Occipital lobe (tissue), 3 donors: ENCODE measurements at places on chromosomes 7 and 10. TPM values are rescaled to one million over a fixed set of nuclear protein-coding genes. Genes with fewer than 3 reads are reported as not detected.

- no peak for DNase-seq
Observed at GRCh38 chr7:117185124-117185523, 137.7 kb downstream of the WNT2 start.

GRCh38 chr10:77386838-77387237 is 250.8 kb downstream of the KCNMA1 start:
- DNase-seq: peak; percentile 57

DNA sequence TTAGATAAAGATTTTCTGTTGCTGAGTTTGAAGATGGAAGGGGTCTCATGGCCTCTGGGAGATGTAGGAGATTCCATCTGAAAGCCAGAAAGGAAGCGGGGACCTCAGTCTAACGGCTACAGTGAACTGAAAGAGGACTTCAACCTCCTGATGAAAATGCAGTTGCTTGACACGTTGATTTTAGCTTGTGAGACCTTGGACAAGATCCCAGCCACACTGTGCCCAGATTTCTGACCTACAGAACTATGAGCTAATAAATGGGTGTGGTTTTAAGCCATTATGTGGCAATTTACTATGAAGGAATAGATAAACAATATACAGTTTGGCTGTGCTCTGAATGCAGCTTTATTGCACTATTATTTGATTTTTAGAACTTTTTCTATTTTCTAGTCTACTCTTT is 342.3 kb upstream of the SEMA3D start:
- no peak for DNase-seq

DNA sequence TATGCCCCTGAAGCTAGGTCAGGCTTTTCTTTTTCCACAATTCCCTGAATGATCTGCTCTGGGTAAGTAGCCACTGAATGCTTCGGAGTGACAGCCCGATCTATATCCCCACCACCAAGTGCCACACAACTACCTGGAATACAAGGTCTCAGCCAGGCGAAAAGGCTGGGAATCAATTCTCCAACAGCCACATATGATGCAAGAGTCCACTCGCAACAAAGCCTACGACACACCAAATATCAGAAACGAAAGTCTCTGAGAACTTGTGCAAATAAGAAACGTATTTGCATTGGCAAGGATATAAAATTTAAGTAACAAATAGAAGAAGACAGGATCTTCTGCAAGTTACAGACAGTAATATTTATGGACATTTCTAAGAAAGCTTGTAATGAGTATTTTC is 5.7 kb downstream of the HIPK2 start:
- DNase-seq: no peak

DNA sequence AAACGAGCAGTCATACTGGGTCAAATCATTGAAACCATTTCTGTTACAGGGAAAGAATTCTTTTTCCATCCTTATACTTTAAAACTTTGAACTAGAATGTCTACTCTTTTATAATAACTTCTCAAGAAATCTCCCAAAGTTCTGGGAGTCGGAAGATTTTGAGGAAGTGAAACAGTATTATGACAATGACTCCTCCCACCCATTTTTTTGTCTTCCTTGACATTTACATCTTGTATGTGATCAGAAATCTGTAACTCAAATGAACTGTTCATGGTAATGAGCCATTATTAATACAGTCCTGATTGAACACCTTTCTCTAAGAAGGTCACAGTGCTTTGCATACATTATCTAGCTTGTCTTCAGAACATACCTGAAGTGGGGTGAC is 227.4 kb downstream of the CELF2 start:
- DNase-seq: no peak

The CYP2C19 gene
- 0.16 TPM for total RNA-seq

DNA sequence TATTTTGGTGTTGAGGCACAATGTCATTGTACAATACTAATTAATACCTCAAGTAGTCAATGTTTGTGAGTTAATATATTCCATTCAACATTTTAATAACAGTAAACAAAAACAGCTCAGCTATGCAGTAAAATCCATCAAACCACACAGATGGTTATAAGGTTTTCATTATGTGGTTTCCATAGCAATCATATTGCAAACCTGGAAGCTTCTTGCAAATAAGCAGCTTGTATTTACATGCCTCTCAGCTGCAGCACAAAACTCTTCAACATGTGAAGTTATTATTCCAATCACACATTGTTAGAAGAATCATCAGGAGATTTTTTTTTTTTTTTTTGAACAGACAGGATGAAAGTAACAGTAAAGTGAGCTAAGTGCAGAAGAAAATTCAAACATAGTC is 170.2 kb downstream of the SKAP2 start:
- no peak for DNase-seq

DNA sequence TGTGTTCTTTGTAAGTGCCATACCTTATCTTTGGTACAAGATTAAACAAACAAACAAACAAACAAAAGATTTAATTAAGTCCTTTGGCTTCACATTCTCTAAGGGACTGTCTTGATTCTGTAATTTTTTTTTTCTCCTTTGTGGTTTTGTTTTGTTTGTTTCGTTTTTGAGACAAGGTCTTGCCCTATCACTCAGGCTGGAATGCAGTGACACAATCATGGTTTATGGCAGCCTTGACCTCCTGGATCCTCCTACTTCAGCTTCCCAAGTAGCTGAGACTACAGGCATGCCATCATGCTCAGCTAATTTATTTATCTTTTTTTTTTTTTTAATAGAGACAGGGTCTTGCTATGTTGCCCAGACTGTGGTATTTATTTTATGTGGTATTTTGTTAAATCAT is 165.8 kb downstream of the LRRC4 start:
- DNase-seq: no peak

The CFAP70 gene
- 0.62 TPM for total RNA-seq

DNA sequence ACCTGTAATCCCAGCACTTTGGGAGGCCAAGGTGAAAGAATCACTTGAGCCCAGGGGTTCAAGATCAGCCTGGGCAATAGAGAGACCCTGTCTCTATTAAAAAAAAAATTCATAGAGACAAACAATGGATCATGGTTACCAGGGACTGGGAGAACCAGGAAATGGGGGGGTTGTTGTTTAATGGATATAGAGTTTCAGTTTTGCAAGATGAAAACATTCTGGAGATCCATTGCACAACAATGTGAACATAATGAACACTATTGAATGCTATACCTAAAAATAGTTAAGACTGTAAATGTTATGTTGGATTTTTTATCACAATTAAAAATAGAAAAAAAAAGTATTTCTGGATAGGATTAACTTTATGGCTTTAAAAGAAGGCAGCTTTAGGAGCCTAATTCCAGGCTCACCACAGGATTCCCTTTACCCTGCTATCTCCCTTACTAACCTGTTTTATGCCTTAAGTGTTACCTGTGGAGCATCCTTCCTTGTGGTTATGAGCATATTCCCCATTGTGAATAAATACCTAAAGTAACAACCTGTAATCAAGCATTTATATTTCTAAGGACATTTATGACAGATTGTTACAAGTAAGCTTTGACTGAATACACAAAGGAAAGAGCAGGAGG is 45.1 kb upstream of the SGCE start:
- DNase-seq: no peak

- DNase-seq: no peak
Observed at GRCh38 chr7:155733582-155734444, 78.5 kb downstream of the SHH start.

DNA sequence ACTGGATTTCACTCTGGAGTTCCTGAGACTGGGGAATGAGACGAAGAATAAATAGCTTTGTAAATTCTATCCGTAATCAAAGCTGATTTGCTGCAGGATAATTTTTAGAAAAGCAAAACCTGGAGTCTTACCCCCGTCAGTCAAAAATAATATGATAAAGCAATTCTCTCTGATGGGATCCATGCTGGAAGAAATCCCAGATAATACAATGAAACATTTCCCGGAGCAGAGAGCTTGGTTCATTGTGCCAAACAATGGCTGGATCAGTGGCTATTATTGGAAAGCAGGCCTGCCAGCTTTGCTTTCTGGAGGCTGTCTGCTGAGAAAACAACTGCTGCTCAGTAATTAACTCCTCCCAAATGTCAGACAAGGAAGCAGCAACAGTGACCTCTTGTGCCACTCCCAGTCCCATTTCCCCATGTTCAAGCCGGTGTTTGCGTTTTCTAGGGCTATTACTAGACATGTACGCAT is 609.4 kb upstream of the PCDH15 start:
- DNase-seq: peak; percentile 30

DNA sequence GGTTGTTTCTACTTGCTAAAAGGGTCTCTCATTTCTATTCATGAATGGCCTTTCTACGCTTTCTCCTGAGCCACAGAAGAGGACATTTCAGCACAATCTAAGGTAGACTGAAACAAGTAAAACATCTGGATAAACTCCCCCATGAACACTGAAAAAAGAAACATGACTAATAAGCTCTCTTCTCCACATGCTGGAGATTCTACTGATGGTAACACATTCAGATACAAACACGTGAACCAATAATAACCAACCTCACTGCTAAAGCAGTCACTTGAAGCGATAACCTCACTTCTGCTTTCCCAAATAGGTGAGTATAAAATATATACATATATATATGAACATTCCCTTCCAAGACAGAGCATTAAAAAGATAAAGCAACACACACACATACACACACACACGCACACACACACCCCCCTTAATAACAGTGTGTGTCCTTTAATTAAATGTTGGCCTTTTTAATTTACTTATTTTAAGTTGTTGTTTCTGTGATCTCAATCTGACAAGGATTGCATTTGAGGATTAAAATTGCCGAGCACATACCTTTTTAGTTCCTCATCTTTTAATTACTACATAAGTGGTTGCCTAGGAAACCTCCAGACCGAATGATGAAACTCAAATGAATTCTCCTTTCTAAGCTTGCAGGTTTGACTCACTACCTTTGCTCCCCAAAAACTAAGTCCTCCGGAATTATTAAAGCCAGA is 292.4 kb upstream of the KLF14 start:
- DNase-seq: no peak

The GRIFIN gene
- total RNA-seq: not detected

DNA sequence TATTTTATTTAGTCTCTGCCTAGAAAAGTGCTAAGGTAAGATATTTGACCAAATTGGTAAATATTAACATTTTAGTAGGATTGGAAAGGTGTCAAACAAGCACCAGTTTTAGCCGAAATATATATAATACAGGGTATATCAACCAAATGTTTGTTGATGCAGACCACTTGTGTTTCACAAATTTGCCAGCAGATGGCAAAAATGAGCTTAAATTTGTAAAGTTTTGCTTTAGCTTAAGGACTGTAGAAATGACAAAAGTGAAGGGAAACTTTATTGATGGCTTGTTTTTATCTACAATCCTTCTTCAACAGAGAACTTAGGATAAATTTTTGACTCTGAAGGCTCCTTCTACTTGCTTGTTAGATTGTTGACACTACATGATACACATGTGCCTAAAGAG is 4.8 kb upstream of the POLR1F start:
- DNase-seq: no peak

The CRTAC1 gene
- 11.2 TPM for total RNA-seq

The GOLGA7B gene
- total RNA-seq: 11.9 TPM

The AGAP5 gene
- 6.6 TPM for total RNA-seq

DNA sequence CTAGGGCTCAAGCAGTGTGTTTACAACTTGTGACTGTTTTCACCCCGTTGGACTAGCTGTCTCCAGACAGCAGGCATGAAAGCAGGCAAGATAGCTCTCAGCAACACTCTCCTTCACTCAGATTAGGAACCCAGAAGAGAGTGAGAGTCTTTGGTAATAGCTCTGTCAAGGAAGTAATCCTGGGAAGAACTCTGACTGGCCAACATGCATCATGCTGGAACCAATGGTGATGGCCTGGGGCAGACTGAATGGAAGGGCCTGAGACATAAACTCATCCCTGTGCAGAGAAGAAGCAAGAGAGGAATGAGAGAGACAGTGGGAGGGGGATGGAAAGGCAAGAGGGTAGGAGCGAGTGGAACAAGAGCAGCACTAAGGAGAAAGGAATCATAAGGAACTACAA is 48.9 kb downstream of the AKR1D1 start:
- DNase-seq: no peak
